ENCODE measurements at places on chromosomes 6 and 20.

DNA sequence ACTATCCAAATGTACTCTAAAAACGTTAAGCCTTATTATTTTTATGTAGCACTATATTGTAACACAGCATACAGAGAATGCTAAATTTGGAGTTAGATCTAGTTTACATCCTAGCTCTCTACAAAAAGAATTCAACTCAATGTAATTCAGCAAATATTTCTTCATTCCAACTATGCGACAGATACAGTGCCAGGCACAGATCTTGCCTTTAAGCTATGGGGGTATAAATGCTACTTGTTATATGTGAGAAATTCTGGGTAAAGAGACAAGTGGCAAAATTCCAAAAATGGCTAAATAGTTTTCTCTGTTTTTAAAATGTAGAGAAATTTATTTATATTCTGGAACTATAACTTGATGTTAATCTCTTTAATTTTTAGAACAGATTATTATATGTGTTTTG is 63.2 kb downstream of the SEL1L2 start:
- no peak for DNase-seq

DNA sequence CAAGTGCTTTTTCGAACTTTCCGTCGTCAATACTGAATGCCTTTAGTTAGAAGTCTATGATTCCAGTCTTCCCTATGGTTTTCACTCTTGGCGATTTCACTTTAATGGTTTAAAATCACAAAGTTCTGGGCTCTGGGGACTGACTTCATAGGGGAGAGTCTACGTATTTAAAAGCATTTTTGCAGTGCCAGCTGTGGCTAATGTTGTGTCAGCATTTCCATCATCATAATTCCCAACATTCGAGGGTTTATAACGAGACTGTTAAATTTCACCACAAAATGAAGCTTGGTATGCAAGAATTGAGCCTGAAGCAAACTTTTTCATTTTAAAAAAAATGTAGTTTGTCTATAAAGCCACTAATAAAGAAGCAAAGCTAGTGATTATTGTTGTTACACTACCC is 242.7 kb downstream of the SOX4 start:
- DNase-seq = peak; percentile 34

DNA sequence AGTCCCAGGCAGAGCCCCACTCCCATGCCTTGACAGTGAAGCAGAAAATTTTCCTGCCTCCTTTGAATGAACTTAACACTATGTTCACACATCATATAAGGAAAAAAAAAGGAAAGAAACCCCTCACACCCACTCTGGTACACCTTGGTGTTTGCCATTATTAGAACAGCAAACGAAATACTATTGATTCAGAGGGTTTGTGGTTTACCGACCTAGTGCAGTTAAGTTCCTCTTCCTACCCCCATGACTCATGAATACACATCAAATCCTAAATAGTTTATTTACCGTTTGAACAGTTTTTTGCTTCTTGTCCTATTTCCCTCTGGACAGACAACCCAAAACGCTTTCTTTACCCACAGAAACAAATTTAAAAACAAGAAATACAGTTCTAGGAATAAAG is 237.7 kb downstream of the FOXA2 start:
- no peak for DNase-seq

- no peak for DNase-seq
Measured at GRCh38 chr6:128421788-128422187, 98.6 kb downstream of the PTPRK start.

- DNase-seq = no peak
Measured at GRCh38 chr6:36514554-36515456, 32.5 kb downstream of the STK38 start.

DNA sequence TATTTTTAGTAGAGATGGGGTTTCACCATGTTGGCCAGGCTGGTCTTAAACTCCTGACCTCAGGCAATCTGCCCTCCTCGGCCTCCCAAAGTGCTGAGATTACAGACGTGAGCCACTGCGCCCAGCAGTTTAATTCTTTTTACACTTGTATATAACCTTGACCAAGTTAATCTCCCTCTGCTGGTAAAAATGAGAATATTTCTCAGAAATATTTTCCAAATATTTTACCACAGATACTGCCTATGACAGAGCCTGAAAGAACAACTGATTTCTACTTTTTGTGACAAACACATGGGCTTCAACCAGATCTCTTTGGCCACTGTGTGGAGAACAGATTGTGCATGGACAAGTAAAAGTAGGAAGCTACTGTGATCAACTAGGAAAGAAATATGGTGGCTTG is 21.2 kb upstream of the NHSL1 start:
- DNase-seq = no peak

GRCh38 chr6:148359228-148359627 is 16.6 kb downstream of the SASH1 start:
- no peak for DNase-seq

- no peak for DNase-seq
Measured at GRCh38 chr6:22789315-22789714, 219.9 kb downstream of the HDGFL1 start.

DNA sequence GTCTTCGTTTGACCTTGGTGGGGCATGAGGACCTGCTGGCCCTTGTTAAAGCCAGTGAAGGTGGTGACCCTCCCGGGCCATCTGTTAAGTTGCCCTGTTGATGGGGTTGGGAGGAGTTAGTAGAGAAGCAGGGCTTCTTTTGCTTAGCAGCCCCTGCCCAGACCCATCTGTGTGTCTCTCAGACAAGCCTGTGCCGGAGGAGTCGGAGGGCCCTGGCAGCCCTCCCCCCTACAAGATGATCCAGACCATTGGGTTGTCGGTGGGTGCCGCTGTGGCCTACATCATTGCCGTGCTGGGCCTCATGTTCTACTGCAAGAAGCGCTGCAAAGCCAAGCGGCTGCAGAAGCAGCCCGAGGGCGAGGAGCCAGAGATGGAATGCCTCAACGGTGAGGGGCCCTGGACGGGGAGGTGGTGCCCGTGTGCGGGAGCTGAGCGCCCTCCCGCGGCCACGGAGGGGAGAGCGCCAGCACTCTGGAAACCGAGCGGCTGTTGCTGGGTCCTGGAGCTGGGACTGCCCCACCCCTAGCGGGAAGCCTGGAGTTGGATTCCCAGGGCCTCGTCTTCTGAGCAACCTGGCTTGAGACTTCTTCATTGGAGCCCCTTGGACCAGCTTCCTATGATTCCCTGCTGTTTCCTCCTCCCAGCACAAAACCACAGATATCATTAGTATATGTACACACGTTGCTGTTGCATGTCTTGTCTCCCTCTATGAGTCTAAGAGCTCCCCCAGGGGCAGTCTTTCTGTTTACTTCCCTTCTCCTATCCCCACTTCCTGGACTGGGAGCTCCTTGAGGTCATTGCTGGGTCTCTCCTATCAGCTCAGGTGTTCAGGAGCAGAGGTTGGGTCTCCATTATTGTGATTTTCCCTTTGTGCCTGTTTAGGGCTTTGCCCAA is 27.6 kb upstream of the SRF start:
- peak; percentile 69 for DNase-seq

- DNase-seq = no peak
Measured at GRCh38 chr6:169832247-169832948, 81.0 kb downstream of the ERMARD start.

DNA sequence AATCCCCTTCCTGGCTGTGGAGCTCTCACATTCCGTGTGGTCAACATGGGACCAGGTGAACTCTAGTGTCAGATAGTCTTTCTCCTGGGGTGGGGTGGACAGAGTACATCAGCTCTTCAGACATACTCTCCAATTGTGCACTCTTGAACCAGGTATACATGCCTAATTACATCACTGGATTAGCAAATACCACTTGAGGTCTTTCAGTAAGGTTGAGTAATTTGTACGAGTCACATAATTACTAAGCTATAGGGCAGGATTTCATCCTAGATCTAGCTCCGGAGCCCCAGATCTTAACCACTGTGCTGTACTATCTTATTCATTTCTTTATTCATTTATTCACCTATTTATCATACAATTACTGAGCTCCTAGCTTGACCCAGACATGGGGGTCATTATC is 821.3 kb downstream of the TFAP2A start:
- DNase-seq = no peak

- DNase-seq = no peak
Measured at GRCh38 chr20:43198607-43199006, 8.9 kb upstream of the PTPRT start.

GRCh38 chr6:19988555-19988954 is 151.4 kb downstream of the ID4 start:
- peak; percentile 2 for DNase-seq

DNA sequence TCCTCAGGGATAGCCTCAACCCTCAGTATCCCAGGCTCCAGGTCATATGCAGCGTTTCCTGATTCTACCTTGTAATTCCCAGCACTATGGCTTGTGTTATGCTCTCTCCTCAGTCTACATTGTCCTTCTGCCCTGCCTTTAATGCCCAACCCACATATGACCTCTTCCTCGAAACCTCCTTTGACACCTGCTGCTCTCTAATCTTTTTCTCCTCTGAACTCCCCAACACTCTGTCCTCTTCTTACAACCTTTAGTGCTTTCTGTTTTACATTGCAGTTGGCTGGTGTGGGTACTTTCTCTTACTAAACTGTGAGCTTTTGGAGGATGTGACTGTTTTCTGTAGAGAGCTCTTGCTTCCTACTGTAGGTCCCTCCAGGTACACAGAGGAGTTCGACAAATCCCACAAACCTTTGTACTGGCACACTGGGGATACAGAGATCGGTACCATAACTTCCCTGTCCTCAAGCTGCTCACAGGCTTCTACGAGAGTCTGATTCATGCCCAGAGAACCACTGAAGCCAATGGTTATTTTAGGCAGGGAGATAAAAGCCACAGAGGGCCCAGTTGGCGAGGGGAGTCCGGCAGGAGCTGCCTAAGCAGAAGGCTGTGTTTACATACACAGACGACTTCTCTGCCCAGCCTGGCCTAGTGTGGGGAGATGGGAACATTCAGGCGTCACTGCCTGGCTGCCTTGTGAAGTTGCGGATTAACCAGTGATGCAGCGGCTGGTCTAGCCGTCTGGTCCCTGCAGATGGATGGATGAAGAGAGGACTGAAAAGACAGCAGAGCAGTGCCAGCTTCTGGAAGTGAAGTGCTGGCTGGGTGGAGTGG is 8.4 kb upstream of the EPB41L1 start:
- peak; percentile 44 for DNase-seq

DNA sequence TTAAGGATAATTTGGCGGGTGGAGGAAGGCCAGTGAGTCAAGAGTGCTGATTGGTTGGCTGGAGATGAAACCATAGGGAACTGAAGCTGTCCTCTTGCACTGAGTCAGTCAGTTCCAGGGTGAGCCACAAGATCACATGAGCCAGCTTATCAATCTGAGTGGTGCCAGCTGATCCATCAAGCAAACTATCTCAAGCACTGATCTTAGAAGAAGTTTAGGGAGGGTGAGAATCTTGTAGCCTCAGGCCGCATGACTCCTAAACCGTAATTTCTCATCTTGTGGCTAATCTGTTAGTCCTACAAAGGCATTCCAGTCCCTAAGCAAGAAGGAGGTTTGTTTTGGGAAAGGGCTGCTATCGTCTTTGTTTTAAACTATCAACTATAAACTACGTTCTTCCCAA is 954.3 kb downstream of the KIF16B start:
- DNase-seq = no peak

DNA sequence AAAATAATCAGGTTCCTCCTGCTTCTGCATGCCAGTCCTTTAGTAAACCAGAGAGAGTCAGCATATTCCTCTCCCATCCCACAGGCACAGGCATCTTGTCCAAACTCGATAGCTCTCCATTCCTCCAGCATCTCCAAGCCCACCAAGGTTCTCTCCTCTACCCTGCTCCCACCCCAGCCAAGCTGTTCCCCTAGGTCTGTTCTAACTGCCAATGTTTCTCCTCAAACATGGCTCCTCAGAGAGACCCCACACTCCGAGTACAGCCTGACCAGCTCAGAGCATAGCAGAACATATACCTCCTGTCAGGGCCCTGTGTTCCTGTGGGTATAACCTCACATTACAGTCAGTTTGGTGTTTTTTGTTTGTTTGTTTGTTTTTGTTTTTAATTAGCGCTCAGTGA is 177.8 kb downstream of the VEGFA start:
- no peak for DNase-seq

DNA sequence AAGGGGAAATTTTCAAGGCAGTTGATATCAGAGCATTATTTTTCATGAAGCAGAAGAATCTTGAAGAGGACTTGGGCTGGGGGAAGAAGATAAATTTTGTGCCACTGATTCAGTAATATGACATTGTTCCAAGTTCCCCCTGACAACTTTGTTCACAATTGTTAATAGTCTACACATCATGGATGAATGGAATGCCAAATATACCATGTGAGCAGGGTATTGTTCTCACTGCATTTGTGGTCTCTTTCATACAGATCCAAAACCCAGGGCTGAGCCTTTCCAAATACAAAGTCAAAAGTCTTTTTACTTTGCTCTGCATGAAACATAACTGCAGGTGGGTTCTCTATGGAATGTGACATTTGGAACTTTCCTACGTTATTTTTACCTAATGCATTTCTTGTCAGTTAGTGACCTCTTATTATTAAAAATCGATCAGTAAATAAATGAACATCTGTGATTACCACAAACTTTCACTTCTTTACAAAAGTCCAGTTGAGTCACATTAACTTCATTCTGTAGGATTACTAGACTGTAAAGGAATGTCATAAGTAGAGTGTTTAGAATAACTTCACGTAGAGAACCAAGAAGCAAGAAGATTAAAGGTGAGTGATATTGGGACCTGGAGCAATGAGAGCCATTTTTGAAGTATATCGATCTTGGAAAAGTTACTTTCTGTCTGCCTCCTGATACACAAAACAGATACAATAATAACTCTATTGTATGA is 100.9 kb downstream of the RCAN2 start:
- DNase-seq = no peak

DNA sequence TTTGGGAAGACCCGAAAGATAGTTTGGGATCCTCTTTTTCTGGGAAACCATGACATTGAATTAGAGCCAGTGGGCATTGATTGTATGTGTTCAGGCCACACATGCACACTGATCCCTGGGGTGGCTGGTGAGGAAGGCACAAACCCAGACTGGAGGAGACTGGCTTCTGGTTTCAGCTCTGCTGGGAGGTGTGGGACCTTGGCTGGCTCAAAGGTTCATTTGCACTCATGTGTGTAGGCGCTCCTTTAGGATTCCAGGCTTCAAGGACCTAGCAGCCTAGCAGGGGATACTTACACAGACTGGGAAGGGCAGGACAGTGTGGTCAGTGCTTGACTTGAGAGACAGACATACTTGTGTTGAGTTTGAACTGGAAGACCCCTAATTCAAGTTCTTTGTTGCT is 7.2 kb downstream of the RIN2 start:
- no peak for DNase-seq

GRCh38 chr20:51366155-51366886 is 176.2 kb downstream of the NFATC2 start:
- DNase-seq = peak; percentile 100

- peak; percentile 1 for DNase-seq
Measured at GRCh38 chr20:61436667-61437279, 184.7 kb downstream of the CDH4 start.

GRCh38 chr6:128415387-128415786 is 105.0 kb downstream of the PTPRK start:
- no peak for DNase-seq

GRCh38 chr6:36715469-36715868 is 17.8 kb downstream of the RAB44 start:
- no peak for DNase-seq

- no peak for DNase-seq
Measured at GRCh38 chr6:139473231-139473701, 98.8 kb upstream of the CITED2 start.

Data from stromal cell of bone marrow (primary cell).